ENCODE measurements at places on chromosomes 1 and 21. TPM values are rescaled to one million over a fixed set of nuclear protein-coding genes. Genes with fewer than 3 reads are reported as not detected.

The OR2M7 gene
- total RNA-seq: not detected

The CXADR gene
- 12.0 TPM for total RNA-seq

The TDRD5 gene
- 0.08 TPM for total RNA-seq

The SPAG17 gene
- not detected for total RNA-seq

The SLFNL1 gene
- total RNA-seq: not detected

The FTCD gene
- total RNA-seq: not detected

Measured in A549 treated with GW870086 at 1 μM for 4 hours (cell line).